ENCODE measurements at places on chromosomes 13 and 19.

GRCh38 chr19:36113894-36114720 is 568 bp downstream of the POLR2I start:
- H3K4me3 ChIP-seq, result peak overlapping the region; percentile 96
- peaks cover 3% of the 10 kb centered on the region for H3K36me3 ChIP-seq
- H3K4me1 ChIP-seq, result peaks cover 14% of the 10 kb centered on the region
- H3K27ac ChIP-seq, result peak overlapping the region; percentile 92
- H3K27me3 ChIP-seq, result no peaks in the 10 kb centered on the region

GRCh38 chr19:3556978-3557460 is 367 bp downstream of the MFSD12 start:
- H3K4me1 ChIP-seq, result peaks cover 11% of the 10 kb centered on the region
- H3K36me3 ChIP-seq, result no peaks in the 10 kb centered on the region
- no peaks in the 10 kb centered on the region for H3K27me3 ChIP-seq

GRCh38 chr13:97269603-97270002 is 47.5 kb downstream of the MBNL2 start:
- peak overlapping the region; percentile 100 for H3K27ac ChIP-seq
- no peaks in the 10 kb centered on the region for H3K27me3 ChIP-seq
- H3K4me1 ChIP-seq, result peaks cover 95% of the 10 kb centered on the region
- no peaks in the 10 kb centered on the region for H3K36me3 ChIP-seq
- no peak for DNase-seq

DNA sequence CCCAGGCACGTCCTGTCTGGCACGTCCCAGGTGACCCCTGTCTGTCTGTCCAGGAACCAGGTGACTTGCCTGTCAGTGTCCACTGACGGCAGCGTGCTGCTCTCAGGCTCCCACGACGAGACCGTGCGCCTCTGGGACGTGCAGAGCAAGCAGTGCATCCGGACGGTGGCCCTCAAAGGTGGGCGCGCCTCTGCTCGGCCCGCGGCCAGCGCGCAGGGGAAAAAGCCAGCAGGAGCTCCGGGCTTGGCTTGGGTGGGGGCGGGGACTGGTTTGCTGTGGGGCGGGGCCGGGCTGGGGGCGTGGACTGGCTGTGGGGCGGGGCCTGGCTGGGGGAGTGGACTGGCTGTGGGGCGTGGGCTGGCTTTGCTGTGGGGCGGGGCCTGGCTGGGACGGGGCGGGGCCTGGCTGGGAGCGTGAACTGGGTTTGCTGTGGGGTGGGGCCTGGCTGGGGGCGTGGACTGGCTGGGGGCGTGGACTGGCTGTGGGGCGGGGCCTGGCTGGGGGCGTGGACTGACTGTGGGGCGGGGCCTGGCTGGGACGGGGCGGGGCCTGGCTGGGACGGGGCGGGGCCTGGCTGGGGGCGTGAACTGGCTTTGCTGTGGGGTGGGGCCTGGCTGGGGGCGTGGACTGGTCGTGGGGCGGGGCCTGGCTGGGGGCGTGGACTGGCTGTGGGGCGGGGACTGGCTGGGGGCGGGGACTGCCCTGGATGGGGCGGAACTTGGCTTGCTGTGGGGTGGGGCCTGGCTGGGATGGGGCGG is 7.2 kb downstream of the WDR18 start:
- H3K27me3 ChIP-seq, result no peaks in the 10 kb centered on the region
- no peak overlapping the region for H3K4me3 ChIP-seq
- no peaks in the 10 kb centered on the region for H3K36me3 ChIP-seq
- DNase-seq, result no peak
- H3K27ac ChIP-seq, result no peak overlapping the region
- peaks cover 8% of the 10 kb centered on the region for H3K4me1 ChIP-seq

GRCh38 chr19:32421589-32422361 is 16.2 kb downstream of the DPY19L3 start:
- H3K4me3 ChIP-seq, result no peak overlapping the region
- no peak overlapping the region for H3K27ac ChIP-seq
- DNase-seq, result no peak
- no peaks in the 10 kb centered on the region for H3K4me1 ChIP-seq
- H3K36me3 ChIP-seq, result no peaks in the 10 kb centered on the region

DNA sequence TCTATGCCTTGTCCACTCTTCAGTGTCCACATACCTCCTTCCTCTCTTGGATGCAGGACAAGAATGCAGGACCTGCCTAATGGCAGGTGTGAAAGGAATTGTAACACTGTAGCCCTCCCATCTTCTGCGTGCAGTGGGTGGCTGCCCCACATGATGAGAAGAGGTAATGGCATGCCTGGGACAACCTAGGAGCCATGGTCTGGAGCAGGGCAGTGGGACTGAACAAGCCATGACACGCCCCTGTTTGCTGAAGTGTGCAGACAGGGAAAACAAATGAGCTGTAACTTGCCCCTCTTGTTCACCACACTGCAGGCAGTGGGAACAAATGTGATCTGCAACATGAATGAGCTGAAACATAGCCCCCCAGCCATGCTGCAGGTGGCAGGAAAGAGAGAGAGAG is 192.2 kb downstream of the PCDH17 start:
- no peaks in the 10 kb centered on the region for H3K27me3 ChIP-seq
- DNase-seq, result no peak
- no peaks in the 10 kb centered on the region for H3K36me3 ChIP-seq
- no peaks in the 10 kb centered on the region for H3K4me1 ChIP-seq
- no peak overlapping the region for H3K27ac ChIP-seq

GRCh38 chr19:57812226-57812625 is 2.5 kb downstream of the ZNF552 start:
- DNase-seq, result no peak
- H3K36me3 ChIP-seq, result no peaks in the 10 kb centered on the region
- peaks cover 6% of the 10 kb centered on the region for H3K4me1 ChIP-seq
- H3K4me3 ChIP-seq, result no peak overlapping the region
- no peaks in the 10 kb centered on the region for H3K27me3 ChIP-seq

GRCh38 chr13:37479916-37480315 is 118.7 kb downstream of the POSTN start:
- H3K4me3 ChIP-seq, result no peak overlapping the region
- H3K4me1 ChIP-seq, result no peaks in the 10 kb centered on the region
- H3K27ac ChIP-seq, result no peak overlapping the region
- DNase-seq, result no peak
- H3K36me3 ChIP-seq, result no peaks in the 10 kb centered on the region

DNA sequence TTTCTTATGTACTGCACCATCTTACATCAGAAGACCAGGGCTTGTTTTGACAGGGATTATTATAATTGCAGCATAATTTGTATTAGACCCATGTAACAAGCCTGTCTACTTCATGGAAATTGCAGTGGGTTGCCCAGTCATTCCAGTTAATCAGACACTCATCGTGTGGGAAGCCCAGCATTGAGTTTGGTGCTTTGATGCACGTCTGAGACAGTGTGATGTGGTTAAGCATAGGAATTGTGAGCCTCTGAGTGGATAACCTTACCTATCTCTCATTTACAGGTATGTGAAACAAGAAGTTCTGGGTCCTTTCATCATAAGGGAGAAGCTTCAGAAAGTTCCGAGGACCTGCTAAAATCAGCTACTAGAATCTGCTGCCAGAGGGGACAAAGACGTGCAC is 12.8 kb downstream of the RGCC start:
- H3K27me3 ChIP-seq, result no peaks in the 10 kb centered on the region
- H3K4me1 ChIP-seq, result no peaks in the 10 kb centered on the region
- H3K36me3 ChIP-seq, result no peaks in the 10 kb centered on the region
- DNase-seq, result no peak
